ENCODE measurements at places on chromosomes 6 and 20.

DNA sequence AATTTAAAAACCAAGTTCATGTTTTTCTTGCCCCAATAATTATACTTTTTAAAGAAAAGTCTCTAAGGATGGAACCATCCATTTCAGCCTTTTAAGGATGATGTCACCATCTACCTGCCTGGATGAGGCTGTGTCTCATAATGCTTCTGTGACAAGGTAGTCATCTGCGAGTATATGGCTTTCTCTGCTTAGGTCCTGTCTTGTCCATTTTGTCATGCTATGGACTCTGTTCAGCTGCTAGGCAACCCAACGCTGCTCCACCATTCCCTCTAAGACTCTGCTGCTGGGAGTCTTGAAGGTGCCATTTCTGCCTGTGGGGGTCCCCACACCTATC, 459.8 kb upstream of the RUNX2 start:
- ATAC-seq, result no peak

DNA sequence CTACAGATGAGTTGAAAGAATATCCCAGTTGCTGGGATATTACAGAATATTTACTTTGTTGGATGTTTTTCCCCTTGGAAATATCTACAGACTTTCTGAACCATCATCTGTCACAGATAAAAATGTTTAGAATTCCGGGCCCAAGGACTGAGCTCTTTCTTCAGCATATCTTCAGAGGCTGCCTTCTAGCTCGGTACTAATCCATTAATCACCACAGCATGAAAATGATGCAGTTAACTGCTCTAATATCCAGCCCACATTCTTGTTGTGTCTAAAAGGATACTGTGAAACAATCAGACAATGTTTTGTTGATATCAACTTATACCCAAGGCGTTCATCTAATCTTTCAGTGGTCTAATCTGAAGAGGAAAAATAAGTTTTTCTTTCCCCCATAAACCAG, 247.4 kb downstream of the TBC1D32 start:
- ATAC-seq, result no peak

DNA sequence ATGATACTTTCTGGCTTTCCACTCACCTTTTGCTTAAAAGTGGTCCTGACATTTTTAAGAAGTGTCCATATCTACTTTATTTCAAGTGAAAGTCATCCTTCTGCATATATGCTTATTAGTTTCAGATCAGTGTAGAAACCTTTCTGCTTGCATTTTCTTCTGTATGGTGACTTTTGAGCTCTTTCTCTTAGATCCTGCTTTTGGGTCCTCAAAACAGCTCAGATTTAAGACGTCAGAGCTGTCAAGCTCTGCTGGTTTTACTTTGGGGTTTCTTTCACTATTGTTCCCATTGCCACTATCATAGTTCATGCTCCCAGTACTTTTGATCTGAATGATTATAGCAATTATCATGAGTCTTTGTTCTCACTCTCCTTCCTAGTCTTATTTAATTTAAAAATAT, 41.7 kb downstream of the BCKDHB start:
- ATAC-seq, result no peak

DNA sequence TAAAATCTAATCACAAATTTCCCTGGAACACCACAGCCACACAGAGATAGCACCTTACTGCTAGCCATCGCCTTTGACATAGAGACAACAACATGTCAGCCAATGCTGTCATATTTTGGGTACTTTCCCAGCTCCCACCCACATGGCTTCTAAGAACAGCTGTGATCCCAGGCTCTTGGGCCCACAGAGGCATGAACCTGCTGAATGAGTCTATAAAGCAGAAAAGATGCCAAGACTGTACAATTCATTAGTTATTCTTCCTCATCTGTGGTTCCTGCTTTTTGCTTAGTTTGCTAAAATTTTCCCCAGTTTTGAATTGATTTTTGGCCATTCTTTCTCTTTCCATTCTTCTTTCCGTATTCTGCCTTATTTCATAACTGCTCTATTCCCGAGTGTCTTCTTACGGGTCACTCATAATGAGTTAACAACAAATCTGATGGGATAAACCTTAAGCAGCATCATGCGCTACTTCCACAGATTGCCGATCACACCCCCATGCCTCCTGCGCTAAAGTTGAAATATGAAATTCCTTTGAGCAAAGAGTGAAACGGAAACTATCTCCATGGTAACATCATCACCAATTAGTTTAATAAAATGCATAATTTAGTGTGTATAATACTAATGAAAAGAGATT, 327.3 kb upstream of the HSF2 start:
- no peak for ATAC-seq

- ATAC-seq, result no peak
These were observed 21.1 kb upstream of the TRIM26 start for GRCh38 chr6:30234356-30234755.

GRCh38 chr6:44740566-44741120, 353.1 kb downstream of the CDC5L start:
- no peak for ATAC-seq

DNA sequence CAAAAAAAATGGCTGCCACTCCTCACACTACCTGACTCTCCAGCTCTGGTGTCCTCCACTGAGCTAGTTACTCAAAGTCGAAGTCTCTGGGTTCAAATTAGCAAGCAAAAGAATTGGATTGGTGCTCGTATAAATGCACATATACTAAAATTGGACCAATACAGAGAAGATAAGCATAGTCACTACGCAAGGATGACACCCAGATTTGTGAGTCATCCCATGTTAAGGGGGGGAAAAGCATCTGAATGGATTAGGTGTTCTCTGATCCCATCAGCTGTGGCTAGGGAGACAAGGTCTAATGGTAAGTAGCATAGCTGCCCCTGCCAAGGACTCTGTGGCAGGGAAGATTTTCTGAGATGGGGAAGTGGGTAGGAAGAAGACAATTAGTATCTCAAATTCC, 18.3 kb upstream of the AMD1 start:
- no peak for ATAC-seq

GRCh38 chr6:121881974-121882667, 446.7 kb downstream of the GJA1 start:
- ATAC-seq, result no peak
